ENCODE measurements at places on chromosomes 5 and 9.

DNA sequence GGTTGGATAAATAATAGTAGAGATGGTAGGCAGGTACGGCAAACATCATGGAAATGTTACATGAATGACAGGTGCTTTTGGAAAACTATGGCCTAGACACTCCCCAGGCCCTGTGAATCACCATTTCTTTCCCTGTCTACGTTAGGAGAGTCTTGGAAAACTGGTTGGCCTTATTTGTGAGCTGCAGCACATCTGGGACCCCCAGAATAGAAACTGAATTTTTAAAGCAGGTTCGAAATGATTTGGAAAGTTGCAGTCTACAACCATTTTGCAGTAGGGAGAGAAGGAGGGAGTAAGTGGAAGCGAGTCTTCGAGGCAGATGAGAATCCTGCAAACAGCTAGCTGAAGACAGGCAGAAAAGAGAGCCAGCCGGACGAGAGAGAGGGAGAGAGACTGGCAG, 13.0 kb downstream of the C1QTNF2 start:
- DNase-seq: no peak

DNA sequence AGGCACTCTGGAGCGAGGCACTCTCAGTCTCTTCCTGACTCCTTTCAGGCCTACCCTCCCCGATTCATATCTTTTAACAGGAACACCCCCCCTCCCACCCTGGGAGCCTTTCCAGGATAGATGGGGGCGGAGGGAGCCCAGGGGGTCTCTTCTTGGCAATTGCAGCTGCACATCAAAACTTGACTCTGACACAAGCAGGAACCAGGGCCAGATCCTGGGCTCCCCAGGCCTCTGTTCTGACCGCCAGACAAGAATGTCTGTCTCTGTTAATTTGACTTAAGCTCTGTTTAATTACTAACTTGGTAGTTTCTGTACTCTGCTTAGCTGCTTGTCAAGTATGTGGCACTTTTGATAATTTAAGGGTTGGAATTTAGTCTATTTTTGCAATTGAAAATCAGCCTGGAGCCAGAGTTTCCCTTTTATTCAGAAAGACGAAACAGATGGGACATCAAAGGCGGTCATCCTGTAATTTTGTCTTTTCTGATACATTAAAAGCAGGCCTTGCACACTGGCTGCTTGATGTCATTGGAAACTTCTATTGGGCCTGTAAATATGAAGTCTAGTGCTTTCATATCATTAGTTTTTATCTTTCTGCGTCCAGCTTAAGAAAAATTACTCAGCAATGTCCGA, 43.3 kb downstream of the ACTL7B start:
- DNase-seq: no peak

DNA sequence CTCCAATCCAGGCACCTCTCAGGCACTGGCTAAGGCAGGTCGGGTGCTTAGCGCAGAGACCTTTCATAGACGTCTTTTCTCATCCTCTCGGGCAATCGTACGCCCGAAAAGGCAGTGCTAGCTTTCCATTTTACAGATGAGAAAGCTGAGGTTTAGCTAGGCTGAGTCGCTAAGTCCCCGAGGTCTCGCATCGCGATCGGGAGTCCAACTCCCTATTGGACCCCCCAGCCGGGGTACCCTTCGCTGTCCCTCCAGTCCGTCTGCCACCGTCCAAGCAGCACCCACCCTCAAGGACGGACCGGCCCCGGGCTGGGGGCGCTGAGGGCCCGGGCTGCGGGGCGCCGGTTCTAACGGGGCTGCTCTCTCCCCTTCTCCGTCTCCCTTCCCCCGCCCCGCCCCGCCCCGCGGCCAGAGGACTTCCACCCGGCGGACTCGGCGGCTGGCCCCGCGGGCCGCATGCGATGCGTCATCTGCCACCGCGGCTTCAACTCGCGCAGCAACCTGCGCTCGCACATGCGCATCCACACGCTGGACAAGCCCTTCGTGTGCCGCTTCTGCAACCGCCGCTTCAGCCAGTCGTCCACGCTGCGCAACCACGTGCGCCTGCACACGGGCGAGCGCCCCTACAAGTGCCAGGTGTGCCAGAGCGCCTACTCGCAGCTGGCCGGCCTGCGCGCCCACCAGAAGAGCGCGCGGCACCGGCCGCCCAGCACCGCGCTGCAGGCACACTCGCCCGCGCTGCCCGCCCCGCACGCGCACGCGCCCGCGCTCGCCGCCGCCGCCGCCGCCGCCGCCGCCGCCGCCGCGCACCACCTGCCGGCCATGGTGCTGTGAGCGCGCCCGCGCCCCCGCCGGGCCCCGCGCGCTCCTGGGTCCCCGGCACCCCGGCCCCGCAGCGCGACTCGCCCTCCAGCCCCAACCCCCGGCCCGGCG, 12.5 kb upstream of the EXOSC2 start:
- DNase-seq: no peak

DNA sequence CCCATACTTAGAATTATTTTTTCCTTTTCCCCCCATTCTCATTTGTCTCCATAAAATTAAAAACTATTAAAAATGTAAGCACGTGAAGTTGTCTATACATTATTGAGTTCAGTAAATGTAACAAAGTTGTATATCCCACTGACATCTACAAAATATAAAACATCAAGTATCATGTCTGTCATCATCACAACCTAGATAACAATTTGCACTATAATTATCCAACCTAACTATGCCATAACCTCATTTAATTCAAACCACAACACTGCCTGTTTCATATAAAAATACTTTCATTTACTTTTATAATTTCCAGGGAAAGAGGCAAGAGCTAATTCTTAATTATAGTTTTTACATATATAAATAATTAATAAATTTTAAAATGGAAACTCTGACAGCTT, 9.1 kb downstream of the EFNA5 start:
- no peak for DNase-seq

All from bone marrow (tissue), 2 donors.